ENCODE measurements at places on chromosomes 5 and 9.

GRCh38 chr5:51047369-51047768, 335.9 kb upstream of the ISL1 start:
- DNase-seq = no peak

GRCh38 chr5:90134381-90134780, 275.2 kb downstream of the CETN3 start:
- no peak for DNase-seq

DNA sequence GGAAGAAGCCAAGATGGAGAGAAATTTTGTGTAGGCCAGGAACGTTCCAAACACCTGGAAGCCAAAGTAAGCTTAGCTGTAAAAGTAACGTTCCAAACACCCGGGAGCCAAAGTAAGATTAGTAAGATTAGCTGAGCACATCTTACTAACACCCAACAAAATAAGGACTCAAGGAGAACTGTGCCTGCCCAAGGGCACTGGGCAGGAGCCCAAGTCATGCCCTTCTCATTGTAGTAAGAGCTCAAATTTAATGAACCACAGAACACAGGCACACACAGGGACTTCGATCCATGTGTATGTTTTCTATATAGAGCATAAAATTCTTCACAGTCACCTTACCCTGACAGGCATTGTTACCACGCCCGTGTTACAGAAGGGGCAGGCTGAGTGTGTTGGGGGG, 36.1 kb upstream of the NXNL2 start:
- no peak for DNase-seq

DNA sequence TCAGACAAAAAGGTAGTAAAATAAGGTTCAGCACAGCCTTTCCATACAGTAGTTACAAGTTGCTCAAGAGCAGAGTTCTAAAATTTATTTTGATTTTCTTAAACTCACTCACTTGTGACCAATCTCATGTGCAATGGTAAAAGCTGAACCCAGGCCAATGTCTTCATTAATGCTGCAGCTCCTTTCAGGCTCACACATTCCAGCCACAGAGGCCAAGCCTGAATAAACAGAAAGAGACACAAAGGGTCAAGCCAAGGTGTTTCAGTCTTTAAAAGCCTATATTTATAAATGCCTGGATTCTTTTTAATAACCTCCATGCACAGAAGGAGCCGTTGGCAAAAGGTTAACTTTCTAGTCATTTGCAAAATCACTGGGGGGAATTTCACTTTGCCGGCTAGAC, 152.5 kb downstream of the ADAMTS6 start:
- no peak for DNase-seq

GRCh38 chr5:161411156-161411555, 135.4 kb downstream of the GABRB2 start:
- no peak for DNase-seq

GRCh38 chr5:150763023-150763769, 4.4 kb upstream of the DCTN4 start:
- DNase-seq = peak; percentile 34

GRCh38 chr9:7760014-7760415, 39.6 kb downstream of the DMAC1 start:
- DNase-seq = no peak

GRCh38 chr5:140018096-140018481, 25.0 kb downstream of the NRG2 start:
- DNase-seq = no peak

DNA sequence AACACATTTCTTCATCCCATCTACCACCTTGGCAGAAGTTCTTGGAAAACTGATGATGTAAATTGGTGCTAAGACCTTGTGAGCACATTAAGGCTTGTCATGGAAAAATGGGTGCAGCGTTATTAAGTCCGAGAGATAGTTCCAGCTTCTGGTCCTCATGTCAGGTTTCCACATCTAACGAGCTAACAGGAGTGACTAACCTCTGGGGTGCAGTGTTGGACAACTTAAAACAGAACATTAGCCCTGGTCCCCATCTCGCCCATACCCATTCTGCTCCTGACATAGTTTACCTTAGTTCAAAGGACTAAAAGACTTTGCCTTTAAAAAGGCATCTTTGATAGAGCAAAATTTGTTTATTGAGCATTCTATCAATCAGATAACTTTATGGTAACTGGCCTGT, 128.0 kb downstream of the SLC1A3 start:
- peak; percentile 18 for DNase-seq

DNA sequence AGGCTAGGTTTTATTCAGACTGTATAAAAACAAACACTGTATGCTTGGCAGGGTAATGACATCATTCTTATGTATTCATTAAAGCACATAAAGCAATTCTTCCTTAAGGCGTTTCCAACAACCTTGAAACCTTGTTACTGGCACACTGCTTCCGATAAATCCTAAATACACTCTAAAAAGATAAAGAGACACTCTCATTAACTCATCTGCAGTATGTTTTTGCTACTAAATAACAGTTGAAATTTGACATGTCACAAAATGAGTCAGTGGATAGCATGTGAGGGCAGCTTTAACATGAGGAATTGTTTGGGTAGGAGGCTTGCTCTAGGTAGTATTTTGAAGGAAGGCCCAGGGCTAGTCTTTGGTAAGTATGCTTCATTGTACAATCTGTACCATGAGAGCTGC, 13.7 kb downstream of the YIPF5 start:
- no peak for DNase-seq

- peak; percentile 13 for DNase-seq
Measured at GRCh38 chr5:33479311-33479710, 38.5 kb downstream of the TARS1 start.

GRCh38 chr5:172572440-172572839, 68.6 kb upstream of the NEURL1B start:
- DNase-seq = no peak

- DNase-seq = no peak
Measured at GRCh38 chr9:784202-784601, 57.3 kb upstream of the DMRT1 start.

DNA sequence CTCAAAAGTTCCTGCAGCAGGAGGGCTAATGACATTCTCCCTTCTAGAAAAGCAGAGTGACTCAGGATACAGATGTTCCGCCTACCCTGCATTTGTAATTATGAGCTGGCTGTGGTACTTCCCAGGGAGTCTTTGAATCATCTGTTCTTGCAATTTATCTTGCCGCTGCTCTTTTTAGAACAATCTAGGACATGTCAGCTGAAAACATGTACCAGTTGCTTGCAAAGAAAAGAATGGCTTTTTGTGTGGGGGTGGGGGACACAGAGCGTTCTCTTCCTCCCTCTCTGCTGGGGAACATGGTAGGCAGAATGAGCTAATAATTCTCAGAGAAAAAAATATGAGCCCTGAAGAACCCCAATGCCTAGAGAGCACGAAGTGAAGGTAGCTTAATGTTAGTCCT, 51.7 kb upstream of the TUT7 start:
- DNase-seq = peak; percentile 82

DNA sequence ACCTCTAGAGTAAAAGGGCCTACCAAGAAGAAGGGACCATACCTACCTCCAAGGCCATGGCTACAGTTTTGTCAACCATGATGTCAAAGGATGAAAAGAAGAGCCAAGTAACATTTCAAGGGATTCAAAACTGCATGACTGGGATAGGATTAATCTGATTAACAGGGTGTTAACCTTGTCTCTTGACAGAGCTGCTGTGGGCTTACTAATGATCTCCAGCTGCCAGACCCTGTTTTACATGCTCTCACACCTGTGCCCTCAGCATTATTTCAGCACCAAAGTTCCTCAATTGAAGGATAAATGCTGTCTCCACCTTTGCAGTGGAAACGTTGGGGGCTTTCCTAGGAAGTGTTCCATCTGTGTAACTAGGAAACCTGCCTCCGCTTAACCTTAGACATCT, 78.3 kb downstream of the DMAC1 start:
- no peak for DNase-seq

DNA sequence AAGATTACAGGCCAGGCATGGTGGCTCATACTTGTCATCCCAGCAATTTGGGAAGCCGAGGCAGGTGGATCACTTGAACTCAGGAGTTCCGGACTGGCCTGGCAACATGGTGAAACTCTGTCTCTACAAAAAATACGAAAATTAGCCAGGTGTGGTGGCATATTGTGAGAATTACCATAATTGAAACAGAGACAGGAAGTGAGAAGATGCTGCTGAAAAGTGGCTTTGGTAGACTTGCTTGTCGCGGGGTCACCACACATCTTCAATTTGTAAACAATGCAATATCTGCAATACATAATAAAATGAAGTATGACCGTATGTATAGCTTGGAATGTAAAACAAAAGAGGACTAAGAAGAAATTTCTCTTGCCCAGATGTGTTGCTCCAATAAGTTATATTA, 490.5 kb downstream of the GABRG2 start:
- DNase-seq = no peak

DNA sequence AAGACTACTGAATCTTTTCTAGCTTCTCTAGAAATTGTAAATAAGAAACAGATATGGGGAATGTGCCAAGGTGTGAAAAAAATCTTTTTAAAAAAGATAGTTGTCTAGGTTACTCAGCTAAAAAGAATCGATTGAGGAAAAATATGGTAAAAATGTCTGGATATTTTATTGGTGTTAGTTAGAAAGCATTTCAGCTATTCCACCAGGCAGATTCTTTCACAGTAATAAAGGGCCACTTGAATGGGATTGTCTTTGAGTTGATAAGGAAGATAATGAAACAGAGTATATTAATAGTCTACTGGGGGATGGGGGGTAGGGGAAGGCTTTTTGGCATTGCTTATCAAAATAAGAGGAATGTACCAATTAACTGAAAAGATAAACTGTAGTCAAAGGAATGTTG, 51.9 kb downstream of the SLIT3 start:
- DNase-seq = no peak

- DNase-seq = no peak
Measured at GRCh38 chr5:148974642-148975327, 88.1 kb downstream of the SH3TC2 start.

DNA sequence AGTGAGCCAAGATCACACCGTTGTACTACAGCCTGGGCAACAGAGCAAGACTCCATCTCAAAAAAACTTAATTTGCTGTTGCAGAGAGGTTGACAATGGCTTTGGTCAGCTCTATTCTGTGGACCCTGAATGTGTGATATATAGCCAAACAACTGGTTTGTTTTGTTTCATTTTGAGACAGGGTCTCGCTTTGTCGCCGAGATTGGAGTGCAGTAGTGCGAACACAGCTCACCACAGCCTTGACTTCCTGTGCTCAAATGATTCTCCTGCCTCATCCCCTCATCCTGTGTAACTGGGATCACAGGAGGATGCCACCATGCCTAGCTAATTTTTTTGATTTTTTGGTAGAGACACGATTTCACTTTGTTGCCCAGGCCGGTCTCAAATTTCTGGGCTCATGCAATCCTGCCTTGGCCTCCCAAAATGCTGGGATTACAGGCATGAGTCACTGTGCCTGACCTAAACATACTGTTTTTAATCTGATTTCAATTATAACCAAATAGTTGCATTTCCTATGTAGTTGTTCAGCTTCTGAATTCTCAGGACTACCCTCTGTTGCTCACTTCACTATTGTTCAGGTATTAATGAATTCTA, 9.8 kb downstream of the RNF183 start:
- DNase-seq = no peak

DNA sequence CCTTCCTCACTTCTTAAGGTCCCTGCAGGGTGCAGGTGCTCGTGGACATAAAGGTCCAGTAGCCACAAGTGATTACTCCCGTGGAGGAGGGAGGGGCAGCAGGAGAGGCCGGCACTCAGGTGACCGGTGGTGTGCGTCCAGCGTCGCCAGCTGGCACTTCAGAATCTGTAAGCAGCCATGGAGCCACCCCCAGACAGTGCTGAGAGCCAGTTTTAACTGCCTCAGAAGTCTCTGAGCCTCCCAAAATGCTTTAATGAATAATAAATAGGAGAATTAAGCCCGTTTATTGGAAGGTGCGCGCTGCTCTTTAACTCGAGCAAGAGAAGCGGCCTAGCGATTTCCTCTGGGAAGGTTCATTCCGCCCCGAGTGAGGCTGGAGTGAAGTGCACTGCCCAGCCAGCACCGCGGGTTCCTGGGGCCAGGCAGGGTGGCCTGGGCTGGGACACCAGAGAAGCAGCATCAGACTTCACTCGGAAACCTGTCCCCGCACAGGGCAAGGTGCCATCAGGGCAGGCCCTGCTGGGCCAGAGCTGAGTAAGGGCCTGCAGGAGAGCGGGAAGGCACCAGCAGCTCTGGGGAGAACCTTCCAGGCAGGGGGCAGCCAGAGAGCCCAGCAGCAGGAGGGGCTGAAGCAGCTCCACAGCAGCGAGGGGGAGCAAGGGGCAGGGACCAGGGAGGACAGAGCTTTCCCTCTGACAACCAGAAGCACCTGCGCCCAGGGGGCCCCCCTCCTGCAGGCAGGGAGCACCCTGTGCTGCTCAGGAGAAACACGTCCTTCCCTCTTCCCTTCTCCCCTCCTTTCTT, 61.2 kb downstream of the VAV2 start:
- DNase-seq = no peak

DNA sequence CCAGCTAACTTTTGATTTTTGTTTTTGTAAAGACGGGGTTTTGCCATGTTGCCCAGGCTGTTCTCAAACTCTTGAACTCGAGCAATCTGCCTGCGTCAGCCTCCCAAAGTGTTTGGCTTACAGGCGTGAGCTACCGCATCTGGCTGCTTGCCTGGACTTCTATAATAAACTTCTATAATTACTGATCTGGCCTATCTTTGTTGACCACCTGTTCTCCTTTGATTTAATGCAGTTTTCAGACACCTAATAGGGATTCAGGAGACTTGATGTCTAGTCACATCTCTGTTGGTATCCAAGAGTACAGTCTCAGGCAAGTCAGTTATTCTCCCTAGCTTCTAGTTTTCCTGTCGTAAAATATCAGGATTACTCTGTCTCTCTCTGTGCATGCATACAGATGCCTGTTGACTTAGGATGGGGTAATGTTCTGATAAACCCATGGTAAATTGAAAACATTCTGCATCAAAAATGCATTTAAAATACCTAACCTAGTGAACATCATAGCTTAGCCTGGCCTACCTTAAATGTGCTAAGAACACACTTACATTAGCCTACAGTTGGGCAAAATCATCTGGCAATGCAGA, 51.5 kb upstream of the NR3C1 start:
- DNase-seq = no peak

DNA sequence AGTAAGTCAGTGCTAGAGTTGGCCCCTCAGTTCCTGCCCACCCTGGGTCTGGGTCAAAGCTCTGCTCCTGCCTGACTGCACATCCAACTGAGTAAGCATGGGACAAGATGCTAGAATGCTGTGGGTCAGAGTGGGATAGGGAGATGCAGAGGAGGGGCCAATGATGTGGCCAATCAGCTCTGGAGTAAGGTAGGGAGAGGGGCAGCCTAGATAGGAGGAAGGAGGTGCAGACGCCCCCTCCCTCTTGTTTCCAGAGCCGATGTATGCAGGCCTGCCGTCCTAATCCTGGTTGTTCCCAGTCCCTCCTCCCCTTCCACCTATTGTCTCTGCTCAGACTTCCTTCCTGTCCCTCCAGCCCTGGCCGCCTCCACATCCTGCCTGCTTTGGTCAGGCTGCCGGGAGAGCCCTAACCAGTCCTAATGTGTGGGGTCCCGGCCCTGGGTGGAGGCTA, 1.3 kb downstream of the ARAP3 start:
- no peak for DNase-seq

All from AG08395 (cell line).